ENCODE measurements at places on chromosomes 2 and 18.

DNA sequence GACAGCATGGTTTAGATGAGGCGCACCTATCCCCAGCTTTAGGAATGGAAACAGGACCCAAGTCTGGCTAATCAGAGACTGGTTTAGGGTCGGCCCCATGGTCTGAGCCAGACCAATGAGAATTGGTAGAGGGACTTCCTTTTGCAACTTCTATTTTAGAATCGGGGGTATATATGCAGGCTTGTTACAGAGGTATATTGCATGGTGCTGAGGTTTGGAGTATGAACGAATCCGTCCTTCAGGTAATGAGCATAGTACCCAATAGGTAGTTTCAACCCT, 1.5 kb upstream of the BOLA3 start:
- no peak for DNase-seq

DNA sequence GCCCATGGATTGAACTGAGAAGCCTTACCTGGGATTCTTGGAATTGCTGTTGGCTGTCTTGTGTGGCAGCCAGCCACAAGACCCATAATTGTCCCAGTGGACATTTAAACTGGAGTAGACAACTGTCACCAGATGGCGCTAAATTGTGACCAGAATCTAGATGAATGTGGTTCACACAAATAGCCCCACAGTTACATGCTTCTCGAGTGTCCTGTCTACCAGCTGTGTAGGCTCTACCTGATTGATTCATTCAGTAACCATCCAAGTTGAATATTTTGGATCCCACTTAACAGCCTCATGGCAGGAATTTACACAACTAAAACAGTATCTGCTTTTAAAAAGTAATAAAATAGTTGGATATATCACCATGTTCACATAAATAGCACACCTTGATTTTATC, 73.2 kb downstream of the MAP4K4 start:
- DNase-seq: no peak

DNA sequence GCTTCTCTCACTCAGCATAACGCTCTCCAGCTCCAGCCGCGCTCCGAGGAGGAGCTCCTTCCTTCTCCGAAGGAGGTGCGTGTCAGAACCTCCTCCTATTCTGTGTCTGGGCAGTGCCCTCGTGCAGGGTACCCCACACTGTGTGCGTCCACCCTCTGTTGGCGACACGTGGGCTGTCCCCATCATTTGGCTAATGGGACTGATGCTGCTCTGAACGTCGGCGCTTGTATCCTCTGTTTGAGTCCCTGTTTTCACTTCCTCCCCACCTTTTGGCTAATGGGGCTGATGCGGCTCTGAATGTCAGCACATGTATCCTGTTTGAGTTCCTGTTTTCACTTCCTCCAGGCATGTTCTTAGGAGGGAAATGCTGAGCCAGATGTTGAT, 22.2 kb downstream of the KCNG2 start:
- DNase-seq: peak; percentile 18

DNA sequence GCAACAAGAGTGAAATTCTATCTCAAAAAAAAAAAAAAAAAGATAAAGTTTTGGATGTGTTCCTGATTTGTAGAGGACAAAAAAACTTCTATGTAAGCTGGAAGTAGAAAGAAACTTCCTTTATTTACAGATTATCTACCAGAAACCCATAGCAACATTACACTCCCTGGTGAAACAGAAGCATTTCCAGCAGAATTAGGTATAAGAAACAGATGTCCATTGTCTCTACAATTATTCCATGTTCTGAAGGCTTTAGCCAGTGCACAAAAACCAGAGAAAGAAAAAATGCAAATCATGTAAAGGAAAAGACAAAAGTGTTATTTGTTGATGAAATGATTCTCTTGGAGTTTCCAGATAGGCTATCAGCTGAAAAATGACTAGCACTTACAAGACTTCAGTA, 4.9 kb downstream of the TUBB6 start:
- no peak for DNase-seq

DNA sequence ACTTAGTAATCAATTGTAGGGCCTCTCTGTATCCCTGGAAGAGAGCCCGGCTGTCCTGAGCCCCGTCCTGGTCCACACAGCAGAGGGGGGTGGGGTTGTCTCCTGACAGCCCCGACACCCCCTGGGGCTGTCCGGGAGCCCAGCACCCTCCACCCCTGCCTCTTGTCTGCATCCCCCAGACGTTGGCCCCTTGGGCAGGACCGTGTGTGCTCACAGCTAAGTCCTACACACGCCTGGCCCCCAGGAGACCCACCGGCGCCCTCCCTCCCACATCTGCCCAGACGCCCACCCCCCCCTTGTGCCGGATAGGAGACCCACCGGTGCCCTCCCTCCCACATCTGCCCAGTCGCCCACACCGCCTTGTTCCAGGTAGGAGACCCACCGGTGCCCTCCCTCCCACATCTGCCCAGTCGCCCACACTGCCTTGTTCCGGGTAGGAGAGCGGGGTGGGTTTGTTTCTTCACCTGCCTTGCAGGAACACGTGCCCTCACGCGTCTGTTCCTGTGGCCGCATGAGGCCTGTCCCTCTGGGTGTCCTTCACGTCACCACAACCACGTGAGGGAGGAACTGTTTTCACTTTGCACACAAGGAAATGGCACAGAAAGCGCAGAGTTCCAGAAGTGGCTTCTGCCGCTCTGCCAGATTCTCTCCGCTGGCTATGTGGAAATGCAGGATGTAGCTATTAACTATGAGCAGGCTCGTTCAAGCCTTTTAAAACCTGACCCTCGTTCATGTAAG, 61.1 kb upstream of the NFATC1 start:
- DNase-seq: no peak

GRCh38 chr2:62775367-62775668, 69.8 kb downstream of the EHBP1 start:
- DNase-seq: no peak

DNA sequence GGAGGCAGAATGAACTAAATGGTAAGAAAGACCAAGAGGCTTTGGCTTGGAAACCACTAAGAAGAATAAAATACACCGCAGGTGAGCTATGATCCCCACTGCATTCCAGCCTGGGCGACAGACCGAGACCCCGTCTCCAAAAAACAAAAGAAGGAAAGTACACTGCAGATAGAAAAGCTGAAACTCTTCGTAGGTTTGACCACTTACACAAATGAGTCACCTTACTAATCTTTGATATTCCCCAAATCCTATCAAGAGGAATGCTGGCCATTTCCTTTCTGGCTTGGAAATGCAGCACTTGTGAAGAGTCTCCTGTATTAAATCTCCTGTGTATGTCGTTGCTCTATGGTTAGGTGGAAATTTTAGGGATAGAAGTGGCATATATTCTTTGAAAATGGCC, 108.8 kb downstream of the MTCL1 start:
- DNase-seq: no peak

DNA sequence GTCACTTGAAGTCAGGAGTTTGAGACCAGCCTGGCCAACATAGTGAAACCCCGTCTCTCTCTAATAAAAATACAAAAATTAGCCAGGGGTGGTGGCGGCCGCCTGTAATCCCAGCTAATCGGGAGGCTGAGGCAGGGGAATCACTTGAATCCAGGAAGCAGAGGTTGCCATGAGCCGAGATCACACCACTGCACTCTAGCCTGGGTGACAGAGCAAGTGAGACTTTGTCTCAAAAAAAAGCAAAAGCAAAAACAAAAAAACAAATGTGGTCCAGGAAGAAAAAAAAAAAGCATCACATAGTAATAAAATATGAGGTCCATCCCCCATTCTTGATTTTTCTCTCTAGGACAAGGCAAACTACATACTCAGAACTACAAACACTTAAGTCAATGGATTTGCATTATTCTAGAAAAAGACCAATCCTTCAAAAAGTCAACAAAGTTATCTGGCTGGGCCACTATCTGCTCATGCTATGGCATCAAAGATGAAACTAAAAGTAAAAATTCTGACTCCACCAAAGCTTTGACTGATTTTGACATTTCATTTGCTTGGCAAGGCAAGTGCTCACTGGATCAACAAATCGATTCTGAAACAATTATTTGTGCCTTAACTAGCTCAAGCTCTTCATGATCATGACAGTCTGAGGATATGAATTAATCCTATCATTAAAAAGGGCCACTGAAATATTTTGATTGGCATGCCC, 28.4 kb downstream of the MEX3C start:
- no peak for DNase-seq

DNA sequence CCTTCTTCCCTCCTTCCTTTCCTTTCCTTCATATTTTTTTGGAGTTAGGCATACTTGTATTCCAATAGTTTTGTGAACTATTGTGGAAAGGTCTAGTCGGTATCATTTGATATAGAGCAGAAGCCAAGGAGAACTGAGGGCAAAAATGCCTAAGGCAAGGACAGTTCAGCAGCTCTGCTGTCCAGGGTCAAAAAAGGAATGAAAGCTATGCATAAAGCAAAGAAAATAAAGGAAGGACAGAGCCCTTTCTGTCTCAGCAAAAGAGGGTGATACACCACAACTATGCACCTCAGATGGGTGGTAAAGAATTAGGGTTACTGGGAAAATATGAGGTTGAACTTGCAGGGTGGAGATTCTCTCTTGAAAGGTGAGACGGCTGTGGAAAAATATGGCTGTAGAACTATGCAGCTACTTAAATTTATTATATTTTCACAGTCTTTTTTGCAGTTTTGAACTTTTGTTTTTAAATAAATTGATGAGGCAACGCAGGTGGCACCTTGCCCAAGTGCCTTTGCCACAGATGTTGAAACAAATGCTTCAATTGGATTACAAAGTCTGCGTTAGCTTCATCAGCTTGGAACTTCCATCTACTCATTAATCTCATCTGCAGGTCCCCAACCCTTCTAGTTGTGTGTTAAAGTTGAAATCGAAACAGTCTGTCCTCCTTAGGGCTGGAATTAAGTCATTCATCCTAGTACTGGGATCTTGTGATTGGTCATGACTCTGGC, 20.8 kb downstream of the LHCGR start:
- DNase-seq: no peak

GRCh38 chr2:198080879-198081765, 276.7 kb downstream of the PLCL1 start:
- no peak for DNase-seq

- DNase-seq: no peak
Measured at GRCh38 chr2:168137510-168138180, 109.8 kb downstream of the STK39 start.

DNA sequence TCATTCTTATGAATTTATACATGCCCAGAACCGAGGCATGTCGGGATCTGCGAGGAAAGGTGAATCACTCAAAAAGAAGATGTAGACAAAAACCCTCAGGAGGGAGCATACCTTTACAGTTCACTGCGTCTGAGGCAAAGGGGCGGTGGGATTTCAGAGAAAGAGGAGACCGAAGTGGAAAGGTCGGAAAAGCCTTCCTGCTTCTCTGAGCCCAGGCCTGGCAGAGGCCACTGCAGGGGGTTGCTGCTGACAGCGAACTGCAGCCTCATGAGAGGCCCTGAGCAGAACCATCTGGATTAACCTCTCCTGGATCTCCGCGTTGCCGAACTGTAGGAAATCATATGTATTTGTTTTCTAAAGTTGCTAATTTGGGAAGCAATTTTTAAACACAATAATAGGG, 713.1 kb upstream of the SOX11 start:
- no peak for DNase-seq

- no peak for DNase-seq
Measured at GRCh38 chr2:161370981-161371380, 45.1 kb upstream of the TBR1 start.

- no peak for DNase-seq
Measured at GRCh38 chr18:67417864-67418523, 98.5 kb downstream of the DSEL start.

- DNase-seq: no peak
Measured at GRCh38 chr2:226077031-226077430, 677.5 kb downstream of the NYAP2 start.

- no peak for DNase-seq
Measured at GRCh38 chr2:105708697-105709096, 36.0 kb upstream of the NCK2 start.

DNA sequence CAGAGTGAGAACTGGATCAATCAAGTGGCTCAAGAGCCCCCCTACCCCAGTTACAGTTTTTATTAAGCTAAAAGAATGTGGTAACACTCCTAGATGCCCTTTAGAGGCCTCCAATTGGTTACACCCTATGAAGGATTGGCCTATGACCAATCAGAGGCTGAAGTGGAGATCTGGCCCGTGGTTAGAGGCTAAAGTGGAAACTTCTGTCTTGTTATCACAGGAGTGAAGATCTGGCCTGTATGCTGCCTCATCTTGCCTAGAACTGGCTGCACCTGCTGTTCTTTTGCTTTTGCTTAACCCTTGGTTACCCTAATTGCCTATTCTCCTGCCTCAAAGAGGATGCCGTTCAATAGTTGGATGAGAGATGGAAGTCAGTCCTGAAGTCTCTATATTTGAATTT, 100.1 kb upstream of the MAP2 start:
- no peak for DNase-seq

GRCh38 chr2:238238766-238239542, 884 bp downstream of the HES6 start:
- DNase-seq: no peak

DNA sequence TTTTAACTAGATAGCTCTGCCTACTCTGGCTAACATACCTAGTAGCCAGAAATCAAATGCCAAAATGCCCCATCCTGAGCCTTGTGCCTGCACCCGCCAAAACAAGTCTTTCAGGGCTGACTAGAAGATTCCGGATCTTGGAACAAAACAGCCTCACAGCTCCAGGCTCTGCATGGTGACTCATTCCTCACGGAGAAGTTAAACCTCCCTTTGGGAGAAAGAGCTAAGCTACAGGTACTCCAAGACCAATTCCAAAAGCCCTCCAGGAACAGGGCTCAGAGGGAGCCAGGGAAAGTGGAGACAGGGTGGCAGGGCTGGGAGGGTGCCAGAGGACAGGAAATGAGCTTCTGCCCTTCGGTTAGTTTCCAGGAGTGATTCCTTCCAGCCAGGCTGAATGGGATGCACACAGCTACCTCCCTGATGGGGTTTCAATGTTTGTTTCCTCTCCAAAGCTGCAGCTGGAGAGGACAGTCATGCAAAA, 295.6 kb downstream of the TNS1 start:
- DNase-seq: peak; percentile 9

- no peak for DNase-seq
Measured at GRCh38 chr2:69615078-69615625, 28.4 kb downstream of the AAK1 start.

DNA sequence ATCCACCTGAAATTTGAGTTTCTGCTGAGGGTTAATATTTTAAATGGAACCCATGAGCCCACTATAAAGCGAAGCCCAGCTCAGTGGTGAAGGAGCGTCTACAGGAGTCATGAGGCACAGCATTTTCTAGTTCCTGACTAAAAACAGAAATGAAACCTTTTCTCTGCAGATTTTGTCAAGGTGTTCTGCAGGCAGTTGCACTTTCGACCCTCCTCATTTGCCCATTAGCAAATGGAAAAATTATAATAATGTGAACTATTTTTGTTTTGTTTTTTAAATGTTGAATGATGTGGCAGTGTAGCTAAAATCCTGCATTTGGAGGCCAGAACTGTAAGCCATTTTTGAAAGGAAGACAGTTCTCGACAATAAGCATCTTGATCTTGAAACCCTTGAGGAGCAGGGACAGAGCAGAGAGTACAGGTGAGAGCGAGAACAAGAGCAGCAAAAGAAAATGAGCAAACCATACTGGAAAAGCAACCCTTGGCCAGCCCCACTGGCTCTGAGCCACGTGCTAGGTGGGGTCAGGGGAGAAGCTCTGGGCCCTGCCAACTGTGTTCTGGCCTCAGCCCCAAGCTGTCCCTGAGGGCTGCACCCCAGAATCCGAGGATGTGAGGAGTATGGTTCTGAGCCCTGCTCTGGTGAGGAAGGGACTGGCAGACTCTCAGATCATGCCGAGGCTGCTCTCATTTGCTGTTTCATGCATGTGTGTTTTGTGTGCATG, 26.4 kb upstream of the COPS8 start:
- no peak for DNase-seq

GRCh38 chr18:13623348-13623747, 103.0 kb downstream of the FAM210A start:
- no peak for DNase-seq

All from C1 segment of cervical spinal cord (tissue), 14 donors.